ENCODE measurements at places on chromosomes 4 and X. TPM values are rescaled to one million over a fixed set of nuclear protein-coding genes. Genes with fewer than 3 reads are reported as not detected.

Gene SUPT20HL2
- total RNA-seq, result under 0.01 TPM

Gene GPM6B
- total RNA-seq, result 1.3 TPM

Gene SLIT2
- total RNA-seq, result 20.7 TPM

Gene FGG
- total RNA-seq, result not detected

Gene RHOXF2B
- not detected for total RNA-seq

Gene AR
- 11.3 TPM for total RNA-seq

All from fibroblast of villous mesenchyme (primary cell).